ENCODE measurements at places on chromosomes 16 and 17.

DNA sequence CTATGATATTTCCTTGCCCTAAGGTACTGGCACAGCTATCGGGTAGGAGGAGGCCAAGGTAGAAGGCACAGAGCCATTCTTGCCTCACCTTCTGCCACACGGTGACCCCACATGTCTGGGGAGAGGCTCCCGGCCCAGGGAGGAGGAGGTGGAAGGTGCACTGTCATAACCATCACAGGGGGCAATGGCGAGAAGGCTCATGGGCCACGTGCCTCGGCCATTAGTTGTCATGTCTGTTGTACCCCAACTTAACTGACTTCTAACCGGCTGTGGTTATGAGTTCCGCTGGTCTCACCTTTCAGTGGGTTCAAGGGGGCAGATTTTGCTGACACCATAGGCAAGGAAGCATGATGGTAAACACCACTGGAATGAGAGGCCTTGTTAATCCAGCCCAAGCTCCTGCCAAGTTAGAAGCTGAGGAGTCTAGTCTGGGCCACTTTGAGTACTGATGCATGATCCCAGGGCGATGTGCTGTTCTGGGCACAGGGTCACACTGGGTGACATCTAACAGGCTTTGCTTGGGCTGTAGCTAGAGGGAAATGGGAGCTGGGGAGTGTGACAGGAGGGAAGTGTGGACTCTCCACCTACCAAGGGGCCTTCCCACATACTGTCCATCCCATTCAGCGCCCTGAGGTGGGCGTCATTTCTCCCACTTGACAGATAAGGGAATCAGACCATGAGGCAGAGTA, 39.6 kb downstream of the HLF start:
- no peak for DNase-seq

DNA sequence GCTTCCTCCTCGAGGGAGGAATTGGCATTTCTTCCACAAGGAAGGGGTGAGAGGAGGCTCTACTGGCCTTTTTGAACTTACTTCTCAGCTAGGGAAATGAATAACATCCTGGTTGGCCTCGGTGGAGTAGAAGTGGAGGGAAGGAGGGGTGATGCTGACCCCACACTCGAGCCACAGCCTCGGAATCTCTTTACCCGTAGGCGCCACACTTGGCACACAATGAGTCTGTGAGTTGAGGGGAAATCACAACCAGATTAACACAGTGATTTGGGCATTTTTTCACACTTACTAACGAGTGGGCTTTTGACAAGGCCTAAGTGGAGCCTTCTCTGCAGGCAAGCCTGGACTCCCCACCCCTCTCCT, 47.3 kb upstream of the TBX2 start:
- DNase-seq: no peak

GRCh38 chr17:1487939-1488825, 4.3 kb downstream of the MYO1C start:
- peak; percentile 10 for DNase-seq

- no peak for DNase-seq
Measured at GRCh38 chr16:65469116-65469515, 347.3 kb upstream of the CDH11 start.

GRCh38 chr17:49729069-49729468, 21.3 kb upstream of the SLC35B1 start:
- DNase-seq: no peak

- DNase-seq: no peak
Measured at GRCh38 chr16:81498351-81498750, 53.7 kb downstream of the CMIP start.
